ENCODE measurements at places on chromosomes 16 and 17.

DNA sequence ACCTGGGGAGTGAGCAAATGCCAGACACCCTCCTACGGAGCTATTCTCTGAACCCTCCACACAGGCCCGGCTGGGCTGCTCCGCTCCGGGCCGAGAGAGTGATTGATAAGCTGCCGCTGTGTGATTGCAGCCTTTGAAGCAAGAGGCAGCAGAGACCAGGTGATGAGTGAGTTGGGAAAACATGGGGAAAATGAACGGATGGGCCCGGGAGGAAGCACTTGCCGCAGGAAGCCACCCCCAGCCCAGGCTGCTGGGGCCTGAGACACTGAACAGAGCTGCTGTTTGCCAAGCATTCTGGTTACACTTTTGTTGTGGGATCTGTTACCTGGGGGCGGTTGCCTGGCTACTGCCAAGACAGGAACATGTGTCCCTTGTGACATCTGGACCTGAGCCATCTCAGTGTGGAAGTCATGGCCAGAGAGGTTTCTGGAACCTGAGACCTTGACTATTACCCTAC is 46.4 kb upstream of the KLHDC4 start:
- no peak for DNase-seq

DNA sequence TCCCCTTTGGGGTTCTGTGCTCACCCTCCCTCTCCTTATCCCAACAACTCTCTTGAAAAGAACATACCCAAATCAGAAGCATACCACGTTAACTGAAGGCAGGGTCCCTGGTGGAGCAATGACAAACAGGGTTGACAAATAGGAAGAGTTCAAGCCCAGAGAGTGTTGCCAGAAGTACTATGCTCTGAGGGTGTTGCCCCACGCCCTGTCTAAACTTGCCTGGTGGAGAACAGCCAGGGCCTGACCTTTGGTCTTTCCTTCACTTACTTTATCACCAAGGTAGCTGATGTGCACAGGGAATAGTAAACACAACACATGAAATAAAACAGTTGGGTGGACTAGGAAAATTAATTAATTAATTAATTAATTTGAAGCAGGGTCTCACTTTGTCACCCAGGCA is 23.3 kb downstream of the ZNF75A start:
- DNase-seq, result no peak

DNA sequence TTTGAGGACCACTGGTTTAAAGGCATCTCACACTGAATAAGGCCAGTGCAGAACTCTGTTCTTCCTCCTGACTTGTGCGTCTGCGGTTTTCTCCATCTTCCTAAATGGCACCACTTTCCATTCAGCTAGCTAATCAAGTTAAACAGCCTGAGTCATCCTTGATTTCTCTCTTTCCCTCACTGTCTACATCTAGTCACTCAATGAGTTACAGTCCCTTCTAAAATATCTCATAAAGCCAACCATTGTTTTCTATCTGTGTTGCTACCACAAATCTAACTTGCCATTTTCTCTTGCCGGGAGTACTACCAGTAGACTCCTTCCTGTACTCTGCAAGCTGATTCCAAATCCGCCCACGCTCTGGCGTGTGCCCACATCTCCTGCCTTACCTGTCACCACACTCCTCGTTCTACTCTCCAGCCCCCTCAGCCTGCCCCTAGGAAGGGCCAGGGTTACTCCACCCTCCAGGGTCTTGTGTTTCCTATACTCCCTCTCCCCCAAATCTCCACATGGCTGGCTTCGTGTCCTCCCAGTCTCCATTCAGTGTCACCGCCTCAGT is 324.5 kb downstream of the SNX29 start:
- no peak for DNase-seq

- DNase-seq, result no peak
Observed at GRCh38 chr16:48540222-48540900, 69.6 kb downstream of the N4BP1 start.

DNA sequence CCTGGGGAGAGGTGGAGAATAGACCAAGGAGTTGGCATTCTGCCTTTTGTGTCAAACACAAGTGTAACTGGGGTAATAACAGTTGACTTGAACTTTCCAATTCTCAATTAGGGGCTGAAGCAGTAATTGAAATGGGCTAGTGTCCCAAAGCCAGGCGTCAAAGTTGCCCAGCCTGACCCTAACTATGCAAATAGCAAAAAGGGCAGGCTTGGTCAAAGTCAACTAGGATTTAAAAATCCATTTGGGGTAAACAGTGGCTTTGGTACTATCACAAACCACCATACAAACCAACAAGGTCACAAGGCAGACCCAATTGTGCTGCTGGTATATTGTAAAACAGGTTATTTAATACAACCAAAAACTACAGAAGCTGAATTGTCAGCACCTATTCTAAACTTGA is 18.0 kb downstream of the NFE2L1 start:
- DNase-seq, result no peak

- no peak for DNase-seq
Observed at GRCh38 chr17:76810956-76811355, 57.2 kb upstream of the MGAT5B start.

GRCh38 chr17:81337476-81337879 is 42.4 kb upstream of the SLC38A10 start:
- no peak for DNase-seq

- DNase-seq, result no peak
Observed at GRCh38 chr17:79006794-79007503, 2.6 kb downstream of the CANT1 start.

DNA sequence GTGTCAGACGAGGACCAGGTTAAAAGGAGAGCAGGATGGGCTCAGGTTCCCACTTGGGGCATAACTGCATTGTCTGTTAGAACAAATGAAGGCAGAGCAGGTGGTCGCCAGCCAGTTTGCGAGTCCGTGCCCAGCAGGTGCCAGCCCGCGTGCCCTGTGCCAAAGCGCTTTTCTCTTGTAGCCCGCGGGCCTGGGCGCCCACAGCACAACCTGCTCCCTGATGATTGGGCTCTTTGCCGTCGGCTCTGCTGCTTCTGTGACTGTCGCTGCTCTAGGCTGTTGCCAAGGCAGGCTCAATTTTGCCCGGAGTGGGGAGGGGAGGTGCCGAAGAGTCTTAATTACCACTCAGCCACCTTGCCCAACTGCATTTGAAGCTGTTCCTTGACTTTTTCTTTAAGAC is 21.1 kb downstream of the KNOP1 start:
- no peak for DNase-seq

DNA sequence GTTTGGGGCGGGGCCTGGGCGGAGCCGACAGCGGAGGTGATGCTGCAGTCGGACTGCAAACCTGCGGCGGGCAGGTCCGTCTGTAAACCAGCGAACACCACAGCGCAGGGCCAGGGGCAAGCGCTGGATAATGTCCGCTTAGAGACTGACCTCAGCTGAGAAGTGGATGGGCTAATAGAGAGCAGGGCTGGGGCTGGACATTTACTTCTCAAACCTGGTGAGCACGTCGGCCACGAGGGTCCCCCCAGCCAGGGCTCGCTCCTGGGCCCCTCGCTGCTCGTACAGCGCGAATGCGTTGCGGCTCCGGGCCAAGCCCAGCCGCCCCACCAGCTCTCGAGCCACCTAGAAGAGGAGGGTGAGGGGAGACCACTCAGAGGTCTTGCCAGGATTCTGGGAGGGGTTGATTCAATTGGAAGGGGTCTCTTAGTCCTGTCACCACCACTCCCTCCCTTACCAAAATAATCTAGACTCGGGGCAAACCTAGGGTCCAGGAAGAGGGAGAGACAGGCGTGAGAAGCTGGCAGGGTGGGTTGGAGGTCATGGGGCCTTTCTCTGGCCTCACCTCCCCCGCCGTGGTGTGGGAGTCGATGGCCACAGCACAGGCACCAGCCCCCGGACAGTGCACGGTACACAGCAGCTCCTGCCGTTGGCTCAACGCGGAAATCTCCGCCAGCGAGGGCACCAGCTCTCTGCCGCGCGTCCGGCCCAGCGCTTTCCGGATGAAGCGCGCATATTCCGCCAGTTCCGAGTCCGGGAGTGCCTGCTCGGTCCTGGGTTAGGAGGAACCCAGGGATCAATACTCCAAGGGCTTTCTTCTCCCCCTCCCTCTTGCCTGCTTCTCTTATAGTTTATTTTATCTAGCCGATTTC is 5.8 kb downstream of the PLEKHH3 start:
- DNase-seq, result no peak

GRCh38 chr17:29710891-29711418 is 88.2 kb upstream of the CORO6 start:
- no peak for DNase-seq

- DNase-seq, result no peak
Observed at GRCh38 chr17:28528327-28529012, 22.3 kb downstream of the FOXN1 start.

GRCh38 chr17:1104222-1104621 is 75.6 kb downstream of the ABR start:
- no peak for DNase-seq

DNA sequence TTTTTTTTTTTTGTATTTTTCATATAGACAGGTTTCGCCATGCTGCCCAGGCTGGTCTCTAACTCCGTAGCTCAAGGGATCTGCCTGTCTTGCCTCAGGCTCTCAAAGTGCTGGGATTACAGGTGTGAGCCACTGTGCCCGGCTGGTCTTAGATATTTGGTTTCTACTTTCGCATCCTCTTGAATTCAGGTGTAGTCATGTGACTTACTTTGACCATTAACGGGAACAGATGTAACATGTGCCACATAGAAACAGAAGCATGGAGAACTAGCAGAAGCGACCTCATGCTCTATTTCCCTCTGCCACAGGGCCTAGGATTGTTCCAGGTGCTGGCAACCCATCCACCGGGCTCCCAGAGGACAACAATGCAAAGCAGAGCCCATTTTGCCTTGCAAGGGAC is 166.6 kb downstream of the CYLD start:
- no peak for DNase-seq

- no peak for DNase-seq
Observed at GRCh38 chr16:11554053-11554452, 32.7 kb downstream of the LITAF start.

DNA sequence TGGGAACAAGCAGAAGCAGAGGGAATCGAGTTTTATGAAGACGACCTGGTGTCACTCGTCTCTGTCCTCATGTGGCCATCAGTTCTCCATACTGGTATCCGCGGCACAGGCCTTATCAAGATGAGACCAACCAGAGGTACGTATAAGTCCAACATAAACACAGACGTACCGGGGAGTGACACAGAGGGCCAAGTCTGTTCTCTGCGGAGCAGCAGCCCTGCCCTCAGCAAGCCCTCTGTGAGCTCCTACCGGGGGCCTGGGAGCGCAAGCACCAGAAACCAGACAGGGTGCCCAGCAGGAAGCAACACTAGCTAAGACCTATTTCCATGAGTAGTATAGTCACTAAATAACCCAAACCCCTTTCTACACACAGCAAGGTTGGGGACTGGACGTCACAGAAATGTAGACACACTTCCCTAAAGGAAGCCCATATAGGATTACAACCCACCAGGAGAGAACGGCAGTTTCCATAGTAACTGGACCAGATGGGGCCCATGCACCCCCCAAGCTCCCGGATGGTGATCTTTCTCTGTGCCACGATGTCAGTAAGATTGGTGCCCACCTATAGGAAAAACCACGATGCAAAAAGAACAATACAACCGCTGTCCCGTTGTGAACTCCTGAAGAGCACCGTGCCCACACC is 911 bp downstream of the ARL16 start:
- DNase-seq, result no peak

GRCh38 chr16:89408315-89408714 is 82.0 kb downstream of the ANKRD11 start:
- no peak for DNase-seq

DNA sequence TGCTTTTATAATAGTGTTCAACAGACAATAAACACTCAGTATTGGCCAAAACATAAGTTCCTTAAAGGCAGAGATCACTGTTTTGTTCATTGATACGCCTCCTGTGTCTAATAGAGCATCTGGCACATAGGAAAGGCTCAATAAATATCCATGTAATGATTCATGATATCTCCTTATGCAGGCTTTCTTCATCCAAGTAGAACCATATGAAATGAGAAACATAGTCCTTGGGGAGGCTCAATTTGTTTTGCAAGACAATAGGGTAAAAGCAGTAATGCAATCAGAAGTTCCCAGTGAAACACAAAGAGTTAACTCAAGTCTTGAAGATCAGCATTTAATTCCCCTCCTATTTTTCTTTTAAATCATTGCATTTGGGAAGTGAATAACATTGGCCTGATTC is 16.4 kb downstream of the CDH8 start:
- DNase-seq, result no peak

GRCh38 chr16:2147981-2148671 is at the start of gene RAB26:
TSS of gene RAB26 (plus strand) at chr16:2148625. CDS start at chr16:2148784, 159 bp downstream.
- DNase-seq, result peak; percentile 32

DNA sequence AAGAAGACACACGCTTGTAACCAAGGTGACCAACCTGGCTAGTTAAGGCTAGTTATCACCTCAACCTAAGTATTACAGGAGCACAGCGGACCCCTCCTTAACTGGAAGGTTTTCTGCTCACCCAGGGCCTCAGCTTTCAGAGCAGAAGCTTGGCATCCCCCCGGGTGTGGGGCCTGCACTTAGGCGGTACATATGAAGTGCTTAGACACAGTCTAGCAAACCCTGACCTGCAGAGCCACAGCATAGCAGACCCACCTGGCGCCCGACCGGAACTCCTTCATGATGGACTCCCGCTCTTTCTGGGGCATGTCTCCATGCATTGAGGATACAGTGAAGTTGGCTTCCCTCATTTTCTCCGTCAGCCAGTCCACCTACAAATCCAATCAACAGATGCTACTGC is 9.8 kb downstream of the EIF4A3 start:
- DNase-seq, result no peak

GRCh38 chr17:66413559-66414520 is 111.4 kb downstream of the PRKCA start:
- no peak for DNase-seq
